ENCODE measurements at places on chromosomes 12 and 14.

- DNase-seq: peak; percentile 97
Observed at GRCh38 chr12:76020731-76021672, 10.6 kb downstream of the PHLDA1 start.

DNA sequence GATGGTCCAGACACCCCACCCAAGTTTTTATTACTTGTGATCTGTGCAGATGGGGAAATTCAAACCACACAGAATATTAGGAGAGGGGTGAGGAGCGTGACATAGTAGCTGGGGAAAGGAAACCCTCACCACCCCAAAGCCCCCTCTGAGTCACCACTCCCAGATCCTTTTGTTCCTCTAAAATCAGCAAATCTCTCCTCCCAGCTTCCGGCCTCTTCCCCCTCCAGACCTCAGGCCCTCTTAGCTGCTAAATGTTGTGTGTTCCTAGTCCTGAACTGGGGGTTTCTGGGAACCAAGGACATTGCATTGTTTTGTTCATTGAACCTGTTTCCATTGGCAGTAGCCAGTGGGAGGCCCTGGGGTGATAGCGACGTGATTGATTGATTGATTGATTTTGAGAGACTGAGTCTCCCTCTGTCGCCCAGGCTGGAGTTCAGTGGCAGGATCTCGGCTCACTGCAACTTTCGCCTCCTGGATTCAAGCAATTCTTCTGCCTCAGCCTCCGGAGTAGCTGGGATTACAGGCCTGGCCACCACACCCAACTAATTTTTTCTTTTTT lies 5.9 kb upstream of the ORAI1 start:
- DNase-seq: no peak

DNA sequence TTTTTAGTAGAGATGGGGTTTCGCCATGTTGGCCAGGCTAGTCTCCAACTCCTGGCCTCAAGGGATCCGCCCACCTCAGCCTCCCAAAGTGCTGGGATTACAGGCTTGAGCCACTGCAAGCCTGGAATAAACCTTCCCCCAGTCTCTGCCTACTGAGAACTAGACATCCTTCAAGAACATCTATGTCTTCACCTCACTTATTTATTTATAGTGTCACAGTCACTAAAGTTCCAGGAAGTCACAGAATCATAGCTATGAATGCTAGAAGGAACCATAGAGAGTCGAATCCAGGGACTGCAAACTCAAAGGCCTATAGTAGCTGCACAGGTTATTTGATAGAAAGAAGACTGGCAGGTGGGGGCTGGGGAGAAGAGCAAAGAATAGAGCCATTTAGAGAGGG lies 44.7 kb upstream of the NUDT4 start:
- no peak for DNase-seq

DNA sequence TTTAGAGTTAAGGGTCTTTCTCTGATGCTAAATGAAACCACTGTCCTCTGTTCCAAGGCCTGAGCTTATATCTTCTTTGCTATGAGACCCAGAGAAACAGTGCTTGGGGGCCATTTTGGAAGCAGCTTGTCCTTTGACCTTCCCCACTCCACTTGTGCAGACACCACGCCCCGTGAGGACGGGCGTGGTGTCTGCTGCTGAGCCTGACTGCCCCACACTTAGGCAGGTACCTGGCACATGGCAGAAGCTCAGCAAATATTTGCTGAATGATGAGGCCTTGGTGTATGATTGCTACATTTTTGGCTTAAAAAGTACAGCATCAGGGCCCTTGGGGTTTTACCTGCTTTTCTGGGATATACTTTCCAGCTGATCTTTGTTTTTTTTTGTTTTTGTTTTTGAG lies 69.9 kb downstream of the RASSF3 start:
- DNase-seq: no peak

DNA sequence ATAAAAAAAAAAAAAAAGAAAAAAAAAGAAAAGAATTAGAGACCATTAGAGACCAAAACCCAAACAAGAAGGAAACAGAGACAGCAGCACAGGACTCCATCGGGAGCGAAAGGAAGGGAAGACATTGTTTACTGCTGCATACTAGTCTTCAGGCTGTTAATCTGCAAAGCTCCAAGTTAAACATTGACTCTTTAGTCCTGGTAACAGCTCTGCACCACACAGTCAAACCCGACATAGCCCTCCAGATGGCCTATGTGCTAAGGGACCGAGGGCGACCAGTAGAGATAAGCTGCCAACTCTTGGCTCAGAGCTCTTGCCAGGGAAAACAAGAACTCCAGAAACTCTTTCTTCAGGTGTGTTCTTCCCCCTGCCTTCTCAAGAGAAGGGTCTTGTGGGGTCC lies 7.8 kb downstream of the P2RX4 start:
- no peak for DNase-seq

DNA sequence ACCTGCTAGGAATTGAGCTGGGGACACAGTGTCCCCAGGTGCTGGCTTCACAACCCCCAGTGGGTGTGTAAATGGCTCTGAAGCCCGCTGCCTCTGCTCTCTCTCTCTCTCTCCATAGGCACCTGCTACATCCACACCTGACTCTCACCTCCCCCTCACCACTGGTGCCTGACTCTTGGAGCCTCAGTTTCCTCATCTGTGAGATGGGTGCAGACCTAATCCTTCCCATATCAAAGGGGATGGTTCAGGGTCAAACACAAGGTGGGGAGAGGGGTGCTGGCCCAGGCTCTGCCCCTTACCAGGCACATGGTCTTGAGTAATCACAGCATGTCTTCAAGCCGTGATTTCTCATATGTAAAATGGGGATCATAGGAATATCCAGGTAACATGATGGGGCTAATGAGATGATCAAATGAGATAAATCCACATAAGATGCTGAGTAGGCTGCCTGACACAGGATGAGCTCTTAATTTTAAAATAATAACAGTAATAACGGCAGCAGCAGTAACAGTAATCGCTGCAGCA lies 37.6 kb downstream of the TESC start:
- no peak for DNase-seq

GRCh38 chr14:69543341-69544115 lies 31.1 kb downstream of the CCDC177 start:
- peak; percentile 91 for DNase-seq

- no peak for DNase-seq
Observed at GRCh38 chr12:71795901-71796300, 41.2 kb downstream of the RAB21 start.

- DNase-seq: no peak
Observed at GRCh38 chr14:21796916-21797315, 123.3 kb upstream of the OR4E1 start.

GRCh38 chr12:123101526-123101925 lies 49.4 kb downstream of the PITPNM2 start:
- DNase-seq: no peak
